ENCODE measurements at places on chromosomes 5 and 9. TPM values are rescaled to one million over a fixed set of nuclear protein-coding genes. Genes with fewer than 3 reads are reported as not detected.

BARHL1 gene
- not detected for total RNA-seq

- no peak for DNase-seq
Measured at GRCh38 chr5:139524446-139524845, 36.7 kb upstream of the UBE2D2 start.

DNA sequence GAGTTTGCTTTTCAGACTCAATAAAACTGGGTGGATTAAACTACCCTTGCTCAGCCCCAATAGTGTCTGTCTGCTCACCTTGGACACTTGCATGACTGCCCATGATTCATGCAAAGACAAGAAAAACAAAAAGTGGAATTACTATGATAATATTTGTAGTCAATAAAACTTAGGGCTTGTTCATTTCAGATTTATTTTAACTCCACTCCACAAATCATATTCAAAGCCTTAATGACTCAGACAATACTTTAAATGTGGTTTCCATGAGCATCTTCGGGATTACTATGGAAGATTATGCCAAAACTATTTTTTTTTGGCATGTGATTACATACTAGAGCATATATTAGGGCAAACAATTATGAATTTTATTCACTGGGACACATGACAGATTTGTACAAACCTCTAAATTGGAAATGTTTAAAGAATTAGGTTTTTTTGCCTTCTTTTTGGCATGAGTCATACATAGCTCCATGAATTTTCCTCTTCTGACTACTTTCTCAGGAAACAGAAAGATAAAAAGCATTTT, 468.9 kb downstream of the ACTL7B start:
- no peak for DNase-seq

ADAMTS12 gene
- not detected for total RNA-seq

DNA sequence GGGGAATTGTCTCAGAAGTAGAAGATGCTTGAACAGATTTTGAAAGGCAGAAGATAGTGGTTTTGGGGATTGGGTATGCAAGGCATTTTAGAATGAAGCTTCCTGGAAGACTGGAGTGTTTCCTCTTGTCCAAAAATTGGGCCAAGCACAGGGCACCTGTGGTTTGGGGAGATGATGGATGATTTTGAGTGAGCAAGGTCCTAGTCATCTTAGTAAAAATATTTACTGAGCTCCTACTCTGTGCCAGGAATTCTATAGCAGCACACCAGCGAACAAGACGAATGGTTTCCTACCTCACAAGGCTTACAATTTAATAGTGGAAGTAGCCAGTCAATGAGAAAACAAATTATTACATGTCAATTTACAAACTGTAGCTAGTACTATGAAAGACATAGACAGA, 484.4 kb upstream of the KIF2A start:
- no peak for DNase-seq

PRXL2C gene
- total RNA-seq = 4.8 TPM

DNA sequence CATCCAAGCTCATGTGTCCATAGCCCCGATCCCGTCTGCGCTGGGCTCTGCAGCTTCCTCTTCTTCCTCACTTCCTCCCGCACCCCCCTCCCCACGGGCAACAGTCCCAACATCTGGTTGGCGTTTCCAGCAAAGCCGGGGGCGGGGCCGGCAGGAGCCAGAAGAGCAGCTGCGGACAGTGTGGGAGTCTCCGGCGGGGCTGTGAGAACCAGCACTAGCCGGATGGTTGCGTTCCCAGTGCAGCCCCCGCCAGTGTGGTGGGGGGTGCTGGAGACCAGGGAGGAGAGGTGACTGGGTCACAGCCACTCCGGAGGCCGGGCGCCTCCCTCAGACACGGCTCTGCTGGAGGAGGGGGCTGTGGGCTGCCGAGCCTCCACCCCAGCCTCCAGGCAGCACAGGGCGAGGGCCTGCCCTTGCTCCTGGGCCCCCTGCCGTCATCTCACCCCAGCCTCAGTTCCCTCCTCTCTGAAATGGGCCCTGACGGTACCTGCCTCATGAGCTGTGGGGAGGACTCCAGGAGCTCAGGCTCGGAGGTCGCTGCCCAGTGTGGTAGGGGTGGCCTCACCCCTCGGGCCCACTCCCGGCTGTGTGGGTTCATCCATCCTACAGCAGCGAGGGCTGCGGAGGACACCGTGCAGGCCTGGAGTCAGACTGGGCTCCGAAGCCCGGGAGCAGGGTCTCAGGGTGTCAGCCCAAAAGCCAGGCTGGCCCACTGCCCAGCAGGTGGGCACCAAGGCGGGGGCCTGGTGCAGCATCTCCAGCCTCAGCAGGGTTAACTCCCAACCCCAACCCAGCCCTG, 41.5 kb upstream of the NOTCH1 start:
- no peak for DNase-seq

DNA sequence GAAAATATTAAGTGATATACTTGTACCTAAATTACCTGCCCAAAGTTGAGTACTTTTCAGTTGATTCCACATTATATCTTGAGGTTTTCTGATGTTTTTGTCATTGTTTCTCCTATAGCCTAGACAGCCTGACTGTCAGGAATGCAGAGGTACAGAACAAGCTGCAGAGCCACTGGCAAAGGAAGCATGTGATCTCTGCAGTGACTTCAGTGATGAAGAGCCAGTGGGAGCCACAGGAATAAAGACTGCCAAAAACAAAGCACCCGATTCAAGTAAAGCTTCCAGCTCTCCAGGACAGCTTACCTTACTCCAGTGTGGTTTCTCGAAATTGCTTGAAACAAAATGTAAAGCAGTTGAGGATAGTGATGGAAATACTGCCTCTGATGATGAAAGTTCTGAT, 96.3 kb downstream of the ERCC6L2 start:
- DNase-seq = no peak

GRCh38 chr5:4514067-4514648, 626.0 kb upstream of the ADAMTS16 start:
- no peak for DNase-seq

PITX1 gene
- total RNA-seq = not detected

ZNF367 gene
- 35.8 TPM for total RNA-seq

GRCh38 chr5:90834711-90835110, 276.1 kb downstream of the ADGRV1 start:
- DNase-seq = no peak

DNA sequence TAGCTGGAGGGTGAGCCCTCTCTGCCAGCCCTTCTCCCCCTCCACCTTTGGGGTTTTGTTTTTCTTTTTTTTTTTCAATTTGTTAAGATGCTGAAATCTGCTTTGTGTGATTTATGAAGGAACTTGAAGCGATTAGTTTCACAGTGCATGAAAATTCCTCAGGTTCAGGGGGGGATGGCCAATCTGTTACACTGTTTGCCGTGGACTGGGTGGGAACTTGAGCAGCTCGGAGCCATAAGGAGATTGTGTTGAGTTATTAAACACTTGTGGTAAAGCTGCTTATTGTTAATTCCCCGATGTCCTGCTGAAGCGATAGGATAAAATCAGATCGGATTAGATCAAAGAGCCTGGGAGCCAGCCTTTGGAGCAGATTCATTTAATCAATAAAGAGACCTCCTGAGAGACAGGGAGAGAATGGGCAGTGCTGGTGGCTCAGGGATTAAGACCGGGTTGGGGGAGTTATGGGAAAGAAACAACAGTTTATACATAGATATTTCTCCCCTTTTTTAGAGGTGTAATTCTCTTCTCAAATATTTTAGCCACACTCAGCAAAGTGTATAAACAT, 105.8 kb upstream of the SPATA31D4 start:
- no peak for DNase-seq

PCDHB3 gene
- not detected for total RNA-seq

DNA sequence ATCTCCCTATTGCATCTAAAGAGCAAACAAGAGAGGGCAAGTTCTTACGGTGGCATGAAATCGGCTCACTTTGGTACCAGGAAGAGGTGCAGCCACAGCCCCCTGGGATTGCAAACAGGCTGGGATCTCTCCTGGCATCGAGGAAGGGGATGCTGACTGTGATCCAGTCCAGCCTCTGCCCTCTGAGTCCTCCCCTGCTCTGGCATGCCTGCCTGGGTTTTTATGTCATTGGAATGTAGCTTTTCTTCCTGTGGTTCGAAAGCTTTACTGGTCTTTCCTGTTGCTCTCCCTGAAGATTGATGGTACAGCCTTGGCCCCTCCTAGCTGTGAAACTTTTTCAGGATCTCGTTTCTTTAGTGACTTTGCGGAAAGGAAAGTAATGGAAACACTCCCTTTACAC, 6.6 kb downstream of the SLC46A2 start:
- DNase-seq = no peak

DNA sequence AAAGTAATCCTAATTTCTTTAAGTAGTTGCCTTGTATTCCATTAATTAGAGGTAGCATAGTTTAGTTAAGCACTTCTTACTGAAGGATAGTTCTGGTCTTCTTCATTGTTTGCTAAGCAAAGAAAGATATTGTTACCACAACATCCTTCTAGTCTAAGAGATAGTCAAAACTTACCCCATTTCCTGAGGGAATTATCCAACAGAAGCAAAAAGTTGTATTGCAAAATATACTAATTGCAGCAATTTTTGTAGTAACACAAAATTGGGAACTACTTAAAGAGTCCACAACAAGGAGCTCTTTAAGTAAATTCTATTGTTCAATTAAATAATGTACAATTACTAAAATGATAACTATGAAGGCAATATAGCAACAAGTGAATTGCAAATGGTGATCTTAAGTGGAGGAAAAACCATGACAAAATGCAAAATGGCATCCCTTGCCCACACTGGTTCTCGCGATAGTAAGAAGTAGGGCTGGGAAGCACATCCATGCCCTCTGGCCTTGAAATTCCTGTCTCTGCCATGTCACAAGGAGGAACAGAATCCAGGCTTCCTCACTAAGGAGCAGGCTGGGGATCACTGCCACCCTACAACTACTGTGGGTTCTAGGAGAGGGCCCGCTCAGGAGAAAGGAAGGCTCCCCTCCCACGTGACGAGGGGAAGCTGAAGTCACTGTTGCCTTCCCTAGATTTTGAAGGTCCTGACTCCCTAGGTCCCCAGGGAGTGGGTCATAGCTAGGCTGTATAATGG, 23.3 kb upstream of the MEGF9 start:
- no peak for DNase-seq

GRCh38 chr9:89868100-89868499, 263.3 kb downstream of the GADD45G start:
- DNase-seq = no peak

QRFP gene
- not detected for total RNA-seq

EGFLAM gene
- total RNA-seq = not detected

DNA sequence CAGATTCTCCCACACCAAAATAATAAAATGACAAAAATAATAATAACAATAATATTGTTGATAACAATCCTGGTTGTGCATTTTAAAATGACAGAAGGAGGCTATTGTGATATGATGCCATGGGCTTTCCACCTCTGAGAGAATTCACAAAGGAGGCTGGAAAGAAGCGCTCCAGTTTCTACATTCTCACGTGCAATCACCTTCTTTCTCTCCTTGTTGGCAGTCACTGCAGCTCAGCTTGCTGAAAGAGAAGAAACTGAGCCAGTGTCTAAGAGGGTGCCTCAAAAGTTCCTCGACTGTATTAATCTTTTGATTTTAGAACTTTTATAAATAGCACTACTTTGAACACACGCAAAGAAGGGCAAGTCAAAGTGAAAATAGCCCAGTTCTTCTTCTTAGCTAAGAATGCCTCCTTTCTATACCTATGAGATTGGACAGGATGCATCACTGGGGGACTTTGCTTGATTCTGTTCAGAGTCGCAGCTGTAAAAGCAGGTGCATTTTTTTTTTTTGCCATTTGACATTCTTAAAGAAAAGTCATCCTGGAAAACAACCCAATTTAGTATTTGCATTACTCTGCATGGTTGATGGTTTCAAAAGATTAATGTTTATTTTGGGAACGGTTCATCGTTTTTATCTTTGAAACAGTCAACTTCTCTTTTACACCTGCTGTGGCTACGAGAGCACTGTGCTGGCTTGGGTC, 12.4 kb upstream of the SUB1 start:
- no peak for DNase-seq

STPG3 gene
- not detected for total RNA-seq

DNA sequence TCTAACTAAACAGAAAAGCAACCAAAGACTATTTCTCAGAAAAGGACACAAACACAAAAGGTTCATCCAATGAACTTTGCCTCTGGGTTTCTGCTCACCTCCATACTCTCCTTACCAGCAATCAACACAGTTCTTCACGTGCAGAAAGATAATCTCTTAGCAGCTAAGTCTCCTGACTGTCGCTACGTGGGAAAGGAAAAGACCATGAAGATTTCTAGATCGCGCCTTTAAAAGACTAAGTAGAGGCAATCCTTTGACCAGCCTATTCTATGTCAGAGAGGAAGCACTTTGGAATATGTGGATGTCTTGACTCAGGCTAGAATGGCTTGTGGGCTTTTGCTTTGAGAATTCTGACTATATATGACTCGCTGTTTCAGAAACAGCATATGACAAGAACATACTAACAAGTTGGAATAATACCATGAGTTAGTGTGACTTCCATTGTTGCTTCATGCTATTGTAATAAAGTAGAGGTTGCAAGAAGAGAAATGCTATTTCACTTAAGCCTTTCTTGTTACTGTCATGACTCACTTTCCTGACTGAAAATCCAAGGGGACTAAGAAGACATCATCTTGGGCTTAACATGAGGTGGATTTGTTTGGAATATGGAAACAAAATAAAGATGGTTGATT, 339.5 kb upstream of the RFX3 start:
- no peak for DNase-seq

MLANA gene
- not detected for total RNA-seq

DNA sequence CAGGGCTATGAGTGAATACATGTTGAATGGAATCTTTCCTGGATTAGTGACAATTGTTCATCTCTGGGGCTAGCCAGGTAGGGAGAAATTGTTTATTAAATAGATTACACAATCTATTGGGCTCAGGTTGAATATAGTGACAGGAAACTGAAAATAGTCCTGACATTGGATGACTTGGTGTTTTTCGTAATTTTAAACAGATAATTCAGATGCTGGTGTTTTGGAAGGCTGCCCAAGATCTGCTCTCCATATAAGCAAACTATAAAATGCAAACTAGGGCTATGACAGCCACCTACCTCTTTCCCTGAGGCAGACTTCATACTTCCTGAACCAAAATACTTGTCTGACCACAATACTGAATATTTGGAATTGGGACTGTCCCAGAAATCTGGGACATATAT, 99.1 kb downstream of the ENC1 start:
- no peak for DNase-seq

- DNase-seq = no peak
Measured at GRCh38 chr9:14098486-14099180, 215.3 kb downstream of the NFIB start.

Measured in activated naive CD4-positive, alpha-beta T cell treated with anti-CD3 and anti-CD28 coated beads for 36 hours (primary cell).